ENCODE measurements at places on chromosomes 16 and 17.
A peak's percentile ranks its signal among the peaks of the same experiment; 100 is the strongest.

GRCh38 chr16:15491411-15491810 lies 57.0 kb downstream of the BMERB1 start:
- no peaks in the 10 kb centered on the region for H3K27me3 ChIP-seq
- H3K4me1 ChIP-seq = peaks cover 55% of the 10 kb centered on the region
- peaks cover 4% of the 10 kb centered on the region for H3K36me3 ChIP-seq
- no peak overlapping the region for H3K4me3 ChIP-seq
- no peak for DNase-seq
- peak overlapping the region; percentile 77 for H3K27ac ChIP-seq

DNA sequence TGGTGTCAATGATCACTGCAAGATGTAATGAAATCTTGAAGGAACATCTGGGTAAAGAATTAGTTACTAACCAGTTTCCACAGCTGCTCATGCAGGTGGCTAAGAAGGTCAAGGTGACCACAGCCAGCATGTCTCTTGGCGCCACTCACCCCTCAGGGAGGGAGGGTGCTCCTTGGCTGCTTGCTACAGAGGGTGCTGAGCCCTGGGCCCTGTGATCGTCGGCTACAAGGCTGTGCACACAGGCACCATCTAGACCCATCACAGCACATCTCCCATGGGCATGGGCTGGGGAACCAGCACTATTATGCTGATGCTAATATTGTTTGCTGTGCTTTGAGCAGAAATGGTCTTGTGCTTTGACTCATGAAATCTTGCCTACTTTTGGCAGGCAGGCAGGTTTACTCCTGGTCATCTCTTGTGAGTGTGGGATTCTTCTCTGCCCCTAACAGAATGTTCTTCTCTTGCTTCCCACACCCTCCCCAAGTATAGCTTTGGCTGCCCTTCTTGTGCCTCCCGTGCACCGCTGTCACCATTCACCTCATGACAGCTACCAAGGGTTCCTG lies 36.4 kb downstream of the TXNDC11 start:
- H3K36me3 ChIP-seq = peaks cover 65% of the 10 kb centered on the region
- no peaks in the 10 kb centered on the region for H3K27me3 ChIP-seq
- H3K27ac ChIP-seq = no peak overlapping the region
- DNase-seq = no peak

DNA sequence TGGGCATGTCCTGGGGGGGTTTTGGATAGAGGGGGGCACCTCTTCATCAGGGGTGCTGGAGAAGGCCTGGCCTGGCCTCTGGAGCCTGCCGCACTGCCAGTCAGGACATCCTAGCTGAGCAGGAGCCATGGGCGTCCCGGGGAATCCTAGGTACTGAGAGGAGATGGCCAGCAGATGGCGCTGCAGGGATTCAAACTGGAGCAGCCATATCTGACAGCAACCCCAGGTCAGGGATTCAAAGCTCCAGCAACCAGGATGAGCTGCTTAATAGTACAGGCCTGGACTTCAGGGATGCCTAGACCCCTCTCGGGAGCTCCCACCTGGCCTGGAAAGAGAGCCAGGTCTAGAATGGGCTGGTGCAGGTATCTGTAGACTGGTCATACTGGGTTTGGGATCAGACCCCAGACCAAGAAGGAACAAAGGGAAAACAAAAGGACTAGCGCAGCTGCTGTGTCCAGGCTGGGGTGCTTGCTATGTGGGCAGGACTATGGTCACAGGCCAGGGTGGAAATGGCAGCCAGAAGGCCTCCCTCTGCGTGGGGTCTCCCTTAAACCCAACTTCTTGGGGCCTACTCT lies 306.9 kb upstream of the RBFOX1 start:
- no peak overlapping the region for H3K4me3 ChIP-seq
- H3K4me1 ChIP-seq = no peaks in the 10 kb centered on the region
- no peak overlapping the region for H3K27ac ChIP-seq
- H3K27me3 ChIP-seq = no peaks in the 10 kb centered on the region
- no peaks in the 10 kb centered on the region for H3K36me3 ChIP-seq

DNA sequence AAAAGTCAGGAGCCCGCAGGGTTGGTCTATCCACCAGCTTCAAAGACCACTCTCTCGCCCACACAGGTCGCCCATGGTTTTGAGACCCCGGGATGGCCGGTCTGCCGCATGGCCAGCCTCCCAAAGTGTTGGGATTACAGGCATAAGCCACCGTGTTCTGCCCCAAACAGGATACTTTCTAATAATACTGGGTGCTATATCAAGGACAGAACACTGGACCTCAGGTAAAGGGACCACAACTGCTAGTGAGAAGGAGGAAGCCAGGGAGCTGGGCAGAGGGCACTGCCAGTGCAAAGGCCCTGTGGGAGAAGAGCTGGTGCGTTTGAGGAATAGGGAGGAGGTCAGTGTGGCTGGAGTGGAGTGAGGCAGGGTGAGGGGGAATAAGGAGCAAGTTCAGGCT lies 34.1 kb downstream of the IL21R start:
- H3K4me1 ChIP-seq = peaks cover 7% of the 10 kb centered on the region
- H3K27ac ChIP-seq = no peak overlapping the region
- H3K27me3 ChIP-seq = no peaks in the 10 kb centered on the region
- peaks cover 93% of the 10 kb centered on the region for H3K36me3 ChIP-seq
- no peak overlapping the region for H3K4me3 ChIP-seq
- DNase-seq = no peak

DNA sequence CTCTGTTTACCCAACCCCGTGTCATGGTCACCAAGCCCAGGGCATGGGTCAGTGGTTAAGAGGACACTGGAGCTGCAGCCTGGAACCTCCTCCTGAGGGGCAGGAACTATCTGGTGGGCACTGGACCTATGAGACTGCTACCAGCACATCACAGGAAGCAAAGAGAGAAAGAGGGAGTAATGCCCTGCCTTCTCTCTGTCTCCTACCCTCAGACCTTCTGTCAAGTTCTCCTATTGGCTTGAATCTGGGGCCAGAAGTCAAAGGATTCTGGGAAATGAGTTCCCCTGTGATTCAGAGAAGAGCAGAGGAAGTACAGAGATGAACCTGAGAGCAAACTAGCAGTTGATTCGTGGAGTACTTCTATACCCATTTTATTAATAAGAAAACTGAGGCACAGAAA lies 123.0 kb upstream of the GNAO1 start:
- H3K4me3 ChIP-seq = no peak overlapping the region
- no peak for DNase-seq
- H3K27ac ChIP-seq = no peak overlapping the region
- H3K27me3 ChIP-seq = no peaks in the 10 kb centered on the region

GRCh38 chr16:56267888-56268287 lies 76.6 kb downstream of the GNAO1 start:
- H3K36me3 ChIP-seq = no peaks in the 10 kb centered on the region
- peaks cover 21% of the 10 kb centered on the region for H3K27me3 ChIP-seq
- no peak overlapping the region for H3K4me3 ChIP-seq
- peaks cover 9% of the 10 kb centered on the region for H3K4me1 ChIP-seq
- no peak for DNase-seq

DNA sequence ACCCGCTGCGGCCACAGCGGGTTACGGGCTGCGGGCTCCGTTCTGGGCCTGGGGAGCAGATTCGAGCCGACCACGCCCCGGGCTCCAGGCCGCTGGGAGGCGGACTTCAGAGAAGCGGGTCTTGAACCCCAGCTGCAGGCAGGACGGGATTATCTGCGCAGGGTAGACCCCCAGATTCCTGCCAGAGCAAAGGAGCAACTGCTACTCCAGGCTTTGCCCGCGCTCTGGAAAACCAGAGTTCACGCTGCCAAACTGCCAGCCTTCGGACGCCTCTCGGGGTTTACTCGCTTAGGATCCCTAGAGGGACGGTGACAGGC lies 301 bp upstream of the ULK2 start:
- no peak for DNase-seq
- no peaks in the 10 kb centered on the region for H3K27me3 ChIP-seq
- H3K4me3 ChIP-seq = peak overlapping the region; percentile 64
- H3K4me1 ChIP-seq = peaks cover 15% of the 10 kb centered on the region
- peaks cover 10% of the 10 kb centered on the region for H3K36me3 ChIP-seq
- no peak overlapping the region for H3K27ac ChIP-seq
